ENCODE measurements at places on chromosomes 7 and 10.

DNA sequence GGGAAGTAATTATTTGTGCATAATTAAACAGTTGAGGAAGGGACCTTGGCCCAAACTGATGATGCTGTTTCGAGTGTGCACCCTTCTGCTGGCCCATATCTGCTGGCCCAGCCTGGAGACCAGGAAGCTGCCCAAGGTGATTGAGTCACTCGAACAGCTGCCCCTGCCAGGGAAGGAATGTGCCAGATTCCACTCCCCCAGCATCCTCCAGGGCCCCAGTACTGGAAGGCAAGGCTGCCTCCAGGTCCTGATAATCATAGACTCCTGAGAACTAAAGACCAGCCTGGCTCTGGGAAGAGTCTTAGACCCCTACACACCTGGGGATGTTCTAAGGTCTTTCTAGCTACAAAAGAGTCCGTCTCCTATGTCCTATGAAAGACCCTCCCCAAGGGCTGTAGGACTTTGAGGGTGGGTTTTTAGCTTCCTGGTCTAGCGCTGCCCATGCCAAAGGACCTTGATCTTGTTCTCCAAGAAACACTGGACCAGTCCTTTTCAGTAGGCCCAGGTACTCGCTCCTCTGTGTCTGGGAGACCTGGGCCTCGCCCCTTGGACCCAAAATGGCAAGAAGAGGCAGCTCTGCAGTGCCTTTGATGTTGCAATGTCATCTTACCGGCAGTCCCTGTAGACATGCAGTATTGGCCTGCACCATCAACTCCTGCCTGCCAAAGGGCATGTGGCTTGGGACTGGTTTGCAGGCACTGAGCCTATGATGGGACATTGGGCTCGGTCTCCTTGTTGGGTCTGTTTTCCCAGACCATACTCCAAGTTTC lies 103.2 kb upstream of the GPR26 start:
- no peak for DNase-seq

DNA sequence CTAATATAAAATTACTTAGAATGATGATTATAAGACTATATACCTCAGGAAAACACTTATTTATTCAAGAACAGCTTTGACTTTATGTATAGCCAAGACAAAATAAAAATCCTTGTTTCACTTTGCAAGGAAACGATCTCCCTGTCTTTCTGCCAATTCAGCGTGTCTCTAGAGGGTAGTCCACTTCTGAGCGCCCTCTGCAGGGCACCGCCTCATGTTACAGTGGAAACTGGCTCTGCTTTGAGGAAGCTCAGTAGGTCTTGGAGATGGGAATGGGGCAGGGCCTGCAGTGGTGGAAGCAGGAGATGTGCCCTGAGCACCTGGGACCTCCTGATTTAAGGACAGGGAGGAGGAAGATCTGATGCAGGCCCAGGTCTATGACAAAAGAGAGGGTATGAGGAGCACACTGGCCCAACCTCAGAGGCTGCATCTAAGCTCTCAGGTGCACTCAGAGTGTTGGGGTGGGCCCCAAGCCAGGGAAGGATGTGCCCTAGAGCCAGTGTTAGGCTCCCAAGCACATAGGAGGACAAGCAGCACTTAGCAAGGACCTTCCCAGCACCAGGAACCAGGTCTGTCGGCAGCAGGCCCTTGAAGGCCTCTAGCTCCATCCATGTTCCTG lies 481.0 kb downstream of the TNS3 start:
- DNase-seq = no peak

GRCh38 chr10:125015356-125015944 lies 73.5 kb downstream of the ZRANB1 start:
- peak; percentile 17 for DNase-seq

DNA sequence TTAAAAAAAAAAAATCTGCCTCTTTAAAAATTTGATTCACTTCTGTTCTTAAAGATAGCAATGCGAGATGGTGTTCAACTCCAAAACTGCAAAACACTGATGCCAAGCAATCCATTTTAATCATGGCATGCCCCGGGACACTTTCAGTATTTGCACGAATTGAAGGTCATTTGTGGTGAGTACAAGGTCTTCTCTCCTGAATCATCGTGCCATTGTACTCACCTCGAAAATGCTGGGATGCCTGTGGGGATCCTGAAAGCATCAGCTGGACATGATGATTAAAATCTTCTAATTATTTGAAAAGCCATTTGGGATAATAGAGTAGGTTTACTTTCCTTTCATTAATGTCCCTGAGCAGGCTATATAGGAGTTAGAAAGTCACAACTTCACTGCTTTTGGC lies 125.1 kb upstream of the NRP1 start:
- DNase-seq = no peak

GRCh38 chr7:14626076-14626475 lies 276.5 kb downstream of the DGKB start:
- no peak for DNase-seq

GRCh38 chr7:23658831-23659427 lies 21.1 kb upstream of the FAM221A start:
- no peak for DNase-seq

GRCh38 chr10:112565434-112566053 lies 118.5 kb downstream of the VTI1A start:
- peak; percentile 20 for DNase-seq

- no peak for DNase-seq
Measured at GRCh38 chr10:129893104-129894089, 70.7 kb downstream of the EBF3 start.

GRCh38 chr10:99976886-99977665 lies 32.7 kb downstream of the DNMBP start:
- no peak for DNase-seq

DNA sequence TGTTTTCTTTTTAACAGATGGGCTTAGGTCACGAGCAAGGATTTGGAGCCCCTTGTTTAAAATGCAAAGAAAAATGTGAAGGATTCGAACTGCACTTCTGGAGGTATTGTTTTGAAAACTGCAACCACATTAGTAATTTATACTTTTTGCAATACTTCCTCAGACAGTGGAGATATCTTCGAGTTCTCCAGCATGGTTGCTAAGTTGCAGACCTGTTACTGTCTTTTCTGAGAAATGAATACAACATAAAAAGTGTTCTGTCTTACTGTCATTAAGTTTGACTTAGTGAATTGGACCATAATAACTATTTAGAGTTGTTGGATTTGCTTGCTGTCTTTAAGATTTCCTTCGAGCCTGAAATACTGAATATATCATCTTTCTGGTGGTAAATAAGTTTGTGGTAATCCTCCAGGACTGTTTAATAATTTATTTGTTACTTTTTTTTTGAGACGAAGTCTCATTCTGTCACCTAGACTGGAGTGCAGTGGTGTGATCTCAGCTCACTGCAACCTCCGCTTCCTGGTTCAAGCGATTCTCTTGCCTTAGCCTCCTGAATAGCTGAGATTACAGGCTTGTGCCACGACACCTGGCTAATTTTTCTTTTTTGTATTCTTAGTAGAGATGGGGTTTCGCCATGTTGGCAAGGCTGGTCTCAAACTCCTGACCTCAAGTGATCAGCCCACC lies 24.3 kb downstream of the TES start:
- no peak for DNase-seq

DNA sequence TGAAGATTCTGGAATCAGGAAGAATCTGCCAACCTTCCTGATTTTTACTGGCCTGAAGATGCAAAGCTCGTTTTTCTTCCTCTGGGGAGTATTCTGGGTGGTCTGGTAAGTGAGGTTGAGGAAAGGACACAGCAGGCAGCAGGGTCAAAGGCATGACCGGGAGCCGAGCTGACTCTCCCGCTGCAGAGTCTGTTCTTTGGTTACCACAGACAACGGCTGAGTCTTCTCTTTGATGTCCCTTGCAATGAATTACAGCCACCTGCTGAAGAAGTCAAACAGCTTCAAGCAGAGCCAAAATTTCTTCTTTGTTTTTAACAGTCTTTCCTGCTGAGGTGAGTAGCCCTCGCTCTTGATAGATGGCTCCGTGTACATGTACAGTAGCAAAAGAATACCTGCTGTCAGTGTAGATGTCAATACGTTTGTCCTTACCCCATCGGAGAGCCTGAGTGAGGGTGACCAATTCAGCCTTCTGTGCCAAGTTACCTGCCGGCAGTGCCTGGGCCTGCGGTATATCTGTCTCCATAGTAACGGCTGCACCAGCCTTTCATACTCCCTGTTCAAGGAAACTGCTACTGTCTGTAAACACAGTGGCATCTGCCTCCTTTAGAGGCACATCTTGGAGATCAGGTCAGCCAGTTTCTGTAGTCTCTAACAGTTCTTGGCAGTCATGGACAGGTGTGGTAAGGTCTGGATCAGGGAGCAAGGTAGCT lies 76.4 kb downstream of the PRR15 start:
- no peak for DNase-seq

GRCh38 chr10:90458571-90458970 lies 399.3 kb downstream of the HTR7 start:
- DNase-seq = no peak

- no peak for DNase-seq
Measured at GRCh38 chr7:114405427-114405826, 9.2 kb upstream of the FOXP2 start.

- DNase-seq = no peak
Measured at GRCh38 chr10:23198610-23198939, 6.5 kb downstream of the PTF1A start.

GRCh38 chr10:101260764-101261481 lies 31.7 kb upstream of the LBX1 start:
- no peak for DNase-seq

DNA sequence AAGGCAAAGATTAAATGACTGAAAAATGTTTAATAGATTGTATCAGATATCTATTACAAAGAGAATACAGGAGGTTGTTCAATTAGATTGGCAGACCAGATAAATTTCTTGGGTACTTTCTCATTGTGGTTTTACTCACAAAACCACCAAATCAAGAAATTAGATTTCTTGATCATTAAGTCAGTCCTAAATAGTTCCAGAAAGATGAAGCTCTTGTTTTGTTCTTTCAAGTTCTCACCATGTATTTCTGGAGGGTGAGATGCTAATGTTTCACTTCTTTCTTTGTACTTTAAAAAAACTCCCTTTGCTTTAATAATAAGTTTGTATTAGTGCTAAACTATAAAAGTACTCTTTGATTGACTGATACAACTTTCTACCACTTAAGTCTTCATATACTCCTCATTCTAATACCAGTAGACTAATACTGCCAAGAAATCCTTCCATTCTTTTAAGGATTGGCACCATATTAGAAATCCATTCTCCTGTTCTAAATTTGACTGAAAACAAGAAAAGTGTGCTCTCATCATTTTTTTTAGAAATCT lies 69.4 kb downstream of the RNF133 start:
- DNase-seq = no peak

GRCh38 chr10:104348601-104349000 lies 5.0 kb upstream of the CFAP58 start:
- DNase-seq = no peak

- peak; percentile 19 for DNase-seq
Measured at GRCh38 chr7:5690931-5691473, 90.5 kb downstream of the RNF216 start.

GRCh38 chr10:89814278-89814677 lies 112.9 kb downstream of the KIF20B start:
- no peak for DNase-seq

GRCh38 chr7:1298931-1299885 lies 66.5 kb downstream of the UNCX start:
- DNase-seq = no peak

DNA sequence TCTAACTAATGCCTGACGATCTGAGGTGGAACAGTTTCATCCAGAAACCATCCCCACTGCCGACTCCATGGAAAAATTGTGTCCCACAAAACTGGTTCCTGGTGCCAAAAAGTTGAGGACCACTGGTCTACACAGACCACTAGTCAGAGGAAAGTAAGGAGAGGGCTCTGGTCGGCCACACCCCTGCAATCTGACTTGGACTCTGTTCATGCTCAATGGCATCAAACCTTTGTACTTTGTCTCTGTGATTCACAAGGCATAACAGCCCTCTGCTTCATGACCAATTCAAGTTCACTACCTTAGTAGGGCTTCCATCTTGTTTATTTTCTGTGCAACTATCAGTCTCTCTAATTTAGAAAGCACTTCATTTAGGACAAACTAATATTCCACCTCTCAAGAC lies 1.8 kb downstream of the TUBAL3 start:
- no peak for DNase-seq

DNA sequence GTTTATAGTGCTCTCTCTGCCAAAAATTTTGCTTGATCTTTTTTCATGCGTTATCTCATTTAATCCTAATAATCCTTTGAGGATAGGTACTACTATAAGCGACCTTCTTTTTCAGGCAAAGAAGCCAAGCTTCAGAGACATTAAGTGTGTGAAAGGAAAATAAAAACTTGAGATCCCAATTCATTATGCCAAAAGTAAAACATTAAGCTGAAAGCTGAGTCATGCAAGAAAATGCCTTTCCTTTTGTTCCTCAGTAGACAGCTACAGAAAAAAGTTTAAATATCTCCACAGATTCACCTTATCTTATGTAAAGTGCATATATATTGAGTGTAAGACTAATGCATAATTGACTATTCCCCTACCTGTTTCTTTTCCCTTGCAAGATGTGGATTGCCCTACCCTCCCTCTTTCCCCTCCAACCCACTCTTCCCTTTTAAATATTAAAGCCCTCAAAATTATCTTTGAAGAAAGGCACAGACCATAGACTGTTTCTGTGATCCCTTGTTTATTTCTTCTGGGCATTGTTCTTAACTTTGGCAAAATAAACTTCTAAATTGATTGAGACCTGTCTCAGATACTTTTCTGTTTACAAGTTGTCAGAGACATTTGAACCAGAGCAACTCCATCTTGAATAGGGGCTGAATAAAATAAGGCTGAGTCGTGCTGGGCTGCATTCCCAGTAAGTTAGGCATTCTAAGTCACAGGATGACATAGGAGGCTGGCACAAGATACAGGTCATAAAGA lies 1139.9 kb upstream of the LRRN3 start:
- no peak for DNase-seq

GRCh38 chr7:129630341-129630740 lies 18.8 kb downstream of the NRF1 start:
- DNase-seq = no peak

DNA sequence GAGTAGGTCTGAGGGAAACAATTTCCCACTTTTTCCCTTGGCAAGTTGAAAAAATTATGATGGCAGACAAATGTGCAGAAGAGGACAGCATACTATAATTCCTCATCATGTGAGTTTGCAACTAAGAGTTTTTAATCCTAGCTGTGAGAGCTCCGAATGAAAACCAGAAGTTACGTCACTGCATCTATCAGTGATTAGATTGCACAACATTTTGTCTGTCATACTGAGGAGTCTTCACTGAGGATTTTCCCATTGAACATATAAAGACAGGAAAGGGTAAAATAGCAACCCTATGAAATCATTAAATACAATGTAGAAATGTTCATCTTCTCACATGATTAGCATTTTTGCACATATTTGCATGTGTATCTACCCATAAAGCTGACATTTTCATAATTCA lies 45.8 kb downstream of the ZNF736 start:
- DNase-seq = no peak

GRCh38 chr7:37434529-37434928 lies 14.1 kb downstream of the ELMO1 start:
- DNase-seq = no peak

DNA sequence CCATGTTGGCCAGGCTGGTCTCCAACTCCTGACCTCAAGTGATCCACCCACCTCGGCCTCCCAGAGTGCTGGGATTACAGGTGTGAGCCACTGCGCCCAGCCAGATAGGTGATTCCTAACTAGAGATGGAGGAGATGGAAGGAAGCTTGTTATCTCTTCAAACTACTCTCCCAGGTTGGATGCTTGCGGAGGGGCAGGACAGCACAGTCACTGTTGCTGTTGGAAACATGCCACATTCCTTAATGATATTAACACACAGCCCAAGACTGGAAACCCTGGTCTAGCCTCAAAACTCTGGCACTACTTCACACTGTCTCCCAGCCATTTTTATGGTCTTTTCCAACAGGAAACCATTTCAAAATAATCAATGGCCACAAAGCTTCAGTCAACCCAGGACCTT lies 468.8 kb upstream of the NRP1 start:
- DNase-seq = no peak
